ENCODE measurements at places on chromosomes 7 and 10. TPM values are rescaled to one million over a fixed set of nuclear protein-coding genes. Genes with fewer than 3 reads are reported as not detected.

ATOH7 gene
- 0.21 TPM for polyA plus RNA-seq

HSPA12A gene
- polyA plus RNA-seq: 20.9 TPM

NEURL1 gene
- polyA plus RNA-seq: 19.8 TPM

NUTM2A gene
- polyA plus RNA-seq: 4.2 TPM

ABCA13 gene
- polyA plus RNA-seq: 3.5 TPM

RBP4 gene
- 7.8 TPM for polyA plus RNA-seq

PLXDC2 gene
- polyA plus RNA-seq: 27.5 TPM

DRGX gene
- 0.33 TPM for polyA plus RNA-seq

CTAGE8 gene
- 16.6 TPM for polyA plus RNA-seq

TSC22D4 gene
- polyA plus RNA-seq: 57.4 TPM

PPP1R17 gene
- 4.1 TPM for polyA plus RNA-seq

WEE2 gene
- 0.20 TPM for polyA plus RNA-seq

TPK1 gene
- 17.2 TPM for polyA plus RNA-seq

NXPH1 gene
- polyA plus RNA-seq: 0.94 TPM

CYP3A7 gene
- polyA plus RNA-seq: not detected

PVRIG gene
- polyA plus RNA-seq: 2.6 TPM

PPP3CB gene
- polyA plus RNA-seq: 56.8 TPM

INA gene
- 7.7 TPM for polyA plus RNA-seq

NIPSNAP2 gene
- 41.1 TPM for polyA plus RNA-seq

SPDYE8 gene
- polyA plus RNA-seq: 3.8 TPM

FAM13C gene
- polyA plus RNA-seq: 12.9 TPM
